ENCODE measurements at places on chromosomes 16 and 17. TPM values are rescaled to one million over a fixed set of nuclear protein-coding genes. Genes with fewer than 3 reads are reported as not detected.

- no peak for DNase-seq
Observed at GRCh38 chr16:75997606-75998005, 271.3 kb upstream of the CPHXL start.

DNA sequence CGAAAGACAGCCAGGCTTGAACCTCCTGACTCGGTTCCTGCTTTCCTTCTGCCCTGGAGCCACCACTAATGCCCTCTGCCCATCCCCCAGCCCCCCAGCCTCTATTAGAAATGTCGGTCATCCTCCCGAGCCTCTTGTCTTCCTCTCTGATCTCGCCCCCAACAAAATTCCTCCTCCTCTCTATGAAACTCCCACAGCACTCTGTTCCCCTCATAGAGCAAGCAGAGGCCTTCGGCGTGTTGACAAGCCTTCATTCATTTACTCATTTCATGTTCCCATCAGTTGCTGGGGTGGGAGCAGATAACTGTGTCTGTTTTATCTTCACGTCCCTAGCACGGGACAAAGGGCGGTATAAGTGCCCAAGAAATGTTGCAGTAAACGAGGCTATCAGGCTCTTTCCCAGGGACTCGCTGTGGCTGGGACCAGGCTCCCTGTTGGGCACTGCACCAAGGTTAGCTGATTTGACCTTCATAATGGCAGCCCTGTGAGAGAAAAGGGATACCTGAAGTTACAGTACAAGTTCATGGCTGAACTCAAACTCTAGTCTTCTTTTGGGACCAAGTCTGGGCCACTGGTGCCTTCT is 7.8 kb downstream of the FBXL19 start:
- DNase-seq: no peak

- no peak for DNase-seq
Observed at GRCh38 chr17:32160526-32160925, 18.2 kb downstream of the RHOT1 start.

GRCh38 chr16:17518441-17518840 is 47.7 kb upstream of the XYLT1 start:
- DNase-seq: no peak

DNA sequence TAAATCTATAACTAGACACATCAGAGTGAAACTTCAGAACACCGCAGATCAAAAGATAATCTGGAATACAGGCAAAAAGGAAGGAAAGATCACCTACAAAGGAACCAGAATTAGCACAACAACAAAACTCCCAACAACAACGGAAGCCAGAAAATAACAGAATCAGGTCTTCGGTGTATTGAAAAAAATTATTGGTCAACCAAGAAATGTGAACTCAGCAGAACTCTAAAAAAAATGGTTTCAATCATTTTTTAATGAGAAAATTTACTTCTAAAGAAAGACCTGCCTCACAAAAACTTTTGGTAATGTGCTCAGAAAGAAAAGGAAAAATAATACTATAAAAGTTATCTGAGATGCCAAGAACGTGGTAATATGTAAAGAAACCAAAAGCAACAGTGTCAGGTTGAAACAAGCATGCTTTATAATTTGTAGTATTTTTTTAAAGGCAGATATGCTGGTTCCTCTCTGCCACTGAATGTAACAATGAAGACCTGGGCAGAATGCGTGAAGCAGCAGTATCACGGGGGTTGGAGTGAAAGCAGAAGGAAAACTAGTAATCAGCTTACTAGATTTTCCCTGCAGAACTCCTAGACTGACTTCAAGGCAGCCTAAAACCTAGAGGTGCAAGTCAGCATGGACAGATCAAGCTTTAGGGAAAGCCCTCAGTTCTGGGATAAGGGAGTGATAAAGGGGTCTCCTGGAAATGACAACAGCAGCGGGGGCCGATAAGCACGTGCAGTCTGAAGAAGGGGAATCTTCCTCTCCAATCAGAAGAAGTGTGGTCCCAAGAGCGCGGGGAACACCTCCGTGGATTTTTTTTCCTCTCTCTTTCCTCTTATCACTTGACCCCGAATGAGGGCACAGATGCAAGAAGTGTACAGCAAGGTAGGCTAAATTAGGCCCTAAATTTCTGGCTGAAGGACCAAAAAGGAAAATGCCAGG is 80.9 kb upstream of the TEKT1 start:
- no peak for DNase-seq

DNA sequence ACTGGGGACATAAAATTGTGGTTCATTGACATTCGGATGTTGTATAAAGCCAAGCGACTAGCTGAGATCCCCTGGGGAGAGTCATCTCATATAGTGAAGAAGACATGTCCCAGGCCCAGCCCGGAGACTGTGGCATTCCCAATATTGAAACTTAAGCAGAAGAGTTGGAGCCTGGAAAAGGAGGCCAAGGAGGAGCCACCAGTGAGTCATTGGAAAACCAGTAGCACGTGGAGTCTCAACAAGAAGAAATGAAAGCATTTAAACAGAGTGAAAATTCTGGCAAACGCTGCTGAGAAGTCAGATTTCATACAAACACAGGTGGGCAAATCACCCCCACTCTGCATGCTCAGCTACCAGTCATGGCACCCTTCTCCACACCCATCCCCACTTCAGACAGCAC is 9.4 kb upstream of the ELAC2 start:
- no peak for DNase-seq

- DNase-seq: no peak
Observed at GRCh38 chr17:33464669-33465280, 171.7 kb upstream of the ASIC2 start.

DNA sequence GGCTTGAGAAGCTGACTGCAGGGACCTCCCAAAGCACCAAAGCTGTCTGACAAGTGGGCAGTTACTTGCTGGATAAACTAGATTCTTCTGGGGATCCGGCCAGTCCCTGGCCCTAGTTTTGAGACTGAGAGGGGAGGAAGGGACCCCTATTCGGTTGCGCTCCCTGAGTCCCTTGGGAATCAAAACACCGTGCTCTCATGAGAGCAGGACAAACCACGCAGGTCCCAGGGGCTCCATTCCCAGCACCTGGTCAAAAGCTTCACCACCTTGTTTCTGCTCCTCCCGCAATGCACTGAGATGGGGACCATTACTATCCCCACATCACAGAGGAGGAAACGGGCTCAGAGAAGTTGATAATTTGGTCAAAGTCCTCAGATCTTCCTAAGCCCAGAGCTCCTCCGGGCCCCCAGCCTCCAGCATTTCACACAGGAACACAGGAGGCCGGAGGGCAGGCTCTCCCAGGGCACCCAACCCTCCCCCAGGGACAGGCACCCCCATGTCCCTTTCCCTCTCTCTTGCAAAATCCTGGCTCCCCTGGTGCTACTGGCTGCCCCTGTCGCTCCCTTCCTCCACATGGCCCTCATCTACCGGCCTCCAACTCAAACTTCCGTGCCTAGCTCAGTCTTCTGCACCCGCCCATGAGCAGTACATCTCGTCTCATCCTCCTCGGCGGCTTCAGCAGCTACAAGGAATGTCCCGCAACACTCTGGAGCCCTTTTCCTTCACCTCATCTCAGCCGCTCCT is 3.3 kb downstream of the TRIM65 start:
- no peak for DNase-seq

KRTAP9-2 gene
- not detected for total RNA-seq

Measured in heart right ventricle (tissue), 16 donors.